ENCODE measurements at places on chromosomes 11 and 22.

- no peak for DNase-seq
Observed at GRCh38 chr11:1807264-1807995, 27.4 kb upstream of the SYT8 start.

- DNase-seq: no peak
Observed at GRCh38 chr11:125398994-125399640, 96.9 kb downstream of the FEZ1 start.

DNA sequence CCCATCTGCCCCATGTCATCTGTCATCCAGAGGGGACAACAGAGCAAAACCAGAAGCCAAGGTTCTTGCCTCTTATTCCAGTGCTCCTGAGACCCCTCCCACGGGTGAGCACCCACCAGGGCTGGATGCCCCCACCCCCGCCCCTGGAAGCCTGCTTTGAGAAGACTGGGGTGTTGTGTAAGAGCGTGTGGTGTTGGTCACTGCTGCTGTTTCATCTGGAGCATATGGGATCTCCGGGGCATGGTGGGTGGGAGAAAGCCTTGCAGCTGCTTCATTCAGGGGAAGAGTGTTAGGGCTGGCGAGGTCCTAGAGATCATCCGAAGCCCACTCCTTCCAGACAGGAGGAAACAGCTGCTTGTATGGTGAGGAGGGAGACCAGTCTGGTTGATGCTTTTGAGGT is 54.1 kb downstream of the CHRDL2 start:
- no peak for DNase-seq

GRCh38 chr11:13229136-13229535 is 48.5 kb upstream of the BMAL1 start:
- no peak for DNase-seq

DNA sequence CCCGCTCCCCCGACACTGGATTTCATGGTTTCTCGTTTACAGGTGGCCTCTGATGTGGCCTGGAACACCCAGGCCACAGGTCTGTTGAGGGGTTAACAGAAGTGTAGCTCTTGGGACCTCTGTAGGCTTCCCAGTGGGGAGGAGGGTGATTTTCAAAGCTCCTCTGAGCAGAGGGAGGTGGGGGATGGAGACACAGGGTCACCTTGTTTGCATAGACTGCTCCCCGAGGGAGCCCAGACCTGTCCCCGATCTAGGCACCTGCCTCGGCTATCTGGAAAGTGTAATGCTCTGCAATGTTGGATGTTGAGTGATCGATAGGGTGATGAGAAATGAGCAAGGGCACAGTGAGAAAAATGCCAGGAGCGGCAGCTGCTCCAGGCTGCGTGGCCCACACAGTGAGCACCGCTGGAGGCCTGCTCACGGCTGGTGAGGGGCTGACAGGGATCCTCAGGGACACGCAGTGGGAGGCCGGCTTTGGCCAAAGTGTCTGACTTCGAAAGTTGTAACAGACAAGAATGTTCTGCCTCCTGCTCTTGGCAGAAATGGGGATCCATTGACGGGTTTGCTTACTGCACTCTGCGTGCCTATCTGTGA is 594.1 kb downstream of the BRD1 start:
- DNase-seq: no peak

DNA sequence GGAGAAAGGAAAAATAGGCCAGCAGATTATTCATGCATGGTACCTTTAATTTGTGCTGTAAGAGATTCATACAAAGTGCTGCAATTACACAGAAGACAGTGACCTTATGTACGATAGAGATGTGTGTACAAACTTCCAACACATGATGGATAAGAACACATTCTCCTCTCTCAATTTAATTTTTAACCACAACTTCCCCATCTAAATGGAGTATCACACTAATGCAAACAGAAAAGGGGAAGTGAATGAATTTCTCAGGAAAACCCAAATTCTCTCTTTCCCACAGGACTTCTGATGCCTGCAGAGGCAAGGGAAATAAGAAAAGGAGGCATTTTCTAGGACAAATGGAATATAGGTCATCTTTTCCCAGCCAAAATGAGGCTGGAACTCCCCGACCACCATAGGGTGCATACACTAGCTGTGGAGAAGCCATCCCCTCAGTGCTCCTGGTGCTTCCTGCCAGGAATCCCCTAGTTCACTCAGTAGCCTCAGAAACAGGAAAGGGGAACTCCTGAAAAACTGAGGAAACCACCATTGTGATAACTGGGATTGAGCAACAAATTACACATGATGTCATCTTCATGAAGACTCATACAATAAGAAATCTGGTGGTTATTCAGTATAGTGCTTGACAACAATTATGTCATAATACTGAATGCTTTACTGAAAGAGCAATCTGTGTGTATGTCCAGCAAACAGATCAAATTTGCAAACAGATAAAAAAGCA is 22.4 kb downstream of the MMP10 start:
- DNase-seq: no peak

DNA sequence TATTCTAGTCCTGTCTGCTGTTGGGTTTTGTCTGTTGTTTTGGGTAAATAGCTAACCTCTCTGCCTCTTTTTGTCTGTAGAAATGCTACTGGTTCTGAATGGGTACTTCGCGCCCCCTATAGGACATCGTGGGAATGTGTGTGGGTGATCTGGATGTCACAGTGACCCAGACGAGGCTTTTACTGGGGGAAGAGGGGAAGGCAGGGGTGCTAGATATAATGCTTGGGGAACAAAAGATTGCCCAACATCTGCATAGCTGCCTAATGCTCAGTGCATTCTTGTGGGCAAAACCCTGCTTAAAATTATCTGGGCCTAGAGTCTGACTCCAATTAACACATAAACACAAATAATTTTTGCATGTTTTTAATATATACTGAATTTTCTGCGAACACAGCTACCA is 57.7 kb downstream of the BMAL1 start:
- peak; percentile 42 for DNase-seq

GRCh38 chr22:44363013-44363979 is 50.5 kb upstream of the SHISAL1 start:
- no peak for DNase-seq

GRCh38 chr11:121938076-121938475 is 177.9 kb downstream of the BLID start:
- DNase-seq: no peak

- DNase-seq: no peak
Observed at GRCh38 chr11:75650167-75650723, 18.6 kb downstream of the MAP6 start.

GRCh38 chr11:70498976-70499801 is 100.9 kb downstream of the CTTN start:
- DNase-seq: no peak

DNA sequence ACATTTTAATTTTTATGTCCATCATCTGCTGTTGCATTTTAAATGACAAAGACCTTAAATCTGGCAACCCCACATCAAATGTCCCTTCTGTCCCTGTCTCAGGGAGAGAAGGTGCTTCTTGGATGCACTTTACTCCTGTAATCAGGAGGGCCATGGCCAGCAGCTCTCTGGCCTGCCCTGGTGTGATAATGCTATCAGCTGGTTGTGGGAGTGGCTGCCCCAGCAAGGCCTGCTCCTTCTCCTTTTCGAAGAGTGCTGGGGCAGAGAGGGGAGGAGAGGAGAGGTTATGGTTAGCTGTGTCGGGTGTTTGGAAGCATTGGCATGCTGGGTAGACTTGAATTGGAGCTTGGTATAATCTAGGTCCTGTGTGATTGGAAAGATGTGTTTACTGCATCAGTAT is 12.8 kb downstream of the TNRC6B start:
- no peak for DNase-seq

GRCh38 chr11:41799754-41800153 is 340.3 kb upstream of the LRRC4C start:
- DNase-seq: no peak

GRCh38 chr11:134041791-134042696 is 26.8 kb upstream of the JAM3 start:
- DNase-seq: no peak

DNA sequence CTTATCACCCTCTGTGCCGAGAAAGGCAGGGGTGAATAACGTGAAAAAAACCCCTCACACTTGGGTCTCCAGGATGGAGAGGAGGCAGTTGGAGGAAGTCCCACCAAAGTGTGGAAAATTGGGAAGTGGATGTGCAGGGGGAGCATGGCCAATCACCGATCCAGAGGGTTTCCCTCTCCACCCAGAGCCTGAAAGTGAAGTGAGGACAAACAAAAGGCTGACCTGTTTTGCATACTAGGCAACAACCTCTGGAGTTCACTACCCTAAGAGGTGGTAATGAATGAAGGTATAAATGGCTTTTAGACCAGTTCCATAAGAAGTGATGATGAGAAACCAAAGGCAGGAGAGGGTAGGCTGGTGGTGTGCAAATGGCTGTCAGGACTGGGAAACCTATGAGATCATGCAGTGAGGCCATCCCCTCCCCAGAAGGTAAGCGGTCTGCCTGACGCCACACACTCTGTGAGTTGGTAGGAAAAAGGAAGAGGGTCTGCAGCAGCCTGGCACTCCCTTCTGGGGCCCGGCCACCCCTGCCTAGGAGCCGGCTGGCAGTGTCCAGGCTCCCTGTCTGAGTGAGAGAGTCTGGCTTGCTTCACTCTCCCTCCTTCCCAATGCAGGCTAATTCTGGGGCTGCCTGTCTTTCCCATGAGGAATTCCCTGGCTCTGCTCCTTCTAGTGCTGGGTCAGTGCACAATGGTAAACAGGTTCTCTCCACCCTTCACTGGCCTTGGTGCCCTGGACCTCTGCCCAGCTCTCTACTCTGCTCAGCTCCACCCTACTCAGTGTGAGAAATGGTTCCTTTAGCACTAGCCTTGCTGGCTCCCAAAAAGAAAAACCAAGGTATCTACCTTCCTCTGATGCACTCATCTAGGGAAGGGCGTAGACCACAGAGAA is 15.6 kb downstream of the TBC1D10A start:
- no peak for DNase-seq

- no peak for DNase-seq
Observed at GRCh38 chr11:116114198-116114651, 610.0 kb upstream of the CADM1 start.

DNA sequence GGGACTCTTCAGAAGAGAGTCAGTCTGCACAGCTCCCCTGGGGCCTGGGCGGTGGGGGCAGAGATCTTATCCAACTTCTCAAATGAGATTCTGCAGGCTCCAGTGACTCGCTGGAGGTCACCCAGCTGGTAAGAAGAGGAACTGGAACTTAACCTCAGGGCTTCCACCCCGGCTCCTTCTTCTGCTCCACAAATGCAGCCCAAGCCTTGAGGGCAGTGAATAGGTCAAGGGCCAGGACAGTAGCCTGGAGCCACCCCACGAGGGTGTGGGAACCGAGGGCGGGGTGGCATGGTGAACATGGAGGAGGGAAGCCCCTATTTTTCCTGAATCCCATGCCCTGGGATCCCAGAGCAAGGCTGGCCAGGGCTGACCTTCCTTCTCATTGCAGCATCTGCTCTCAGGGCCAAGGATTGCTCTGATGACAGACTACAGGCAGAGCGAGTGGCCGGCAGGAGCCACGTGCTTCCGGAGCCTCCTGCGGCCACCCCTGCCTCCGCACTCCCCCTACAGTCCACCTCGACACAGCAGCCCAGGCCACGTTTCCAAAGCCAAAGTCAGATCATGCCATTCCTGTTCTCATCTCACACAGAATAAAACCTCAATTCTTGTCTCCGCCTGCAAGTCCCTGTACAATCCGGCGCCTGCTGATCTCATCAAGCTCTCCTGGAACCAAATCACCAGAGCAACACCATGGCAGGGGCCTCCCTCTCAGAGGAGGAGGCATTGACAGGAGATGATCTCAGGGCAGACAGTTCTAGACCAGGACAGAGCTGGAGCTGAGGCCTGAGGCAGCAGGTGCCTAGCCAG is 21.1 kb upstream of the UPK3A start:
- no peak for DNase-seq

- DNase-seq: no peak
Observed at GRCh38 chr11:9609841-9610240, 36.4 kb downstream of the WEE1 start.

DNA sequence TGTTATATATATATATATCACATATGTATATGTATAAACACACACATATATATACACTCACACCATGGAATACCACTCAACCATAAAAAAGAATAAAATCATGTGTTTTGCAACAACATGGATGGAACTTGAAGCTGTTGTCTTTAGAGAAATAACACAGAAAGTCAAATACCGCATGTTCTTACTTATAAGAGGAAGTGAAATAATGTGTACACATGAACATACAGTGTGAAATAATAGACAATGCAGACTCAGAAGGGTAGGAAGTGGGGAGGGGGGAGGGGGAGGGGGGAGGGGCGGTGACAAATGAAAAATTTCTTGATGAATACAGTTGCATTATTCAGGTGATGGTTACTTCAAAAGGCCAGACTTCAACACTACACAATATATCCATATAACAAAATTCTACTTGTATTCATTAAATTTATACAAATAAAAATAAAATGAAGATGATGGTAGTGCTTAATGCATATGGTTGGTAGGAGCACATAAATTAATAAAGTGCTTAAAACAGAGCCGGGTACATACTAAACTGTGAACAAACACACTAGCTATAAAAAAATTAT is 5.8 kb upstream of the OR5B2 start:
- no peak for DNase-seq

DNA sequence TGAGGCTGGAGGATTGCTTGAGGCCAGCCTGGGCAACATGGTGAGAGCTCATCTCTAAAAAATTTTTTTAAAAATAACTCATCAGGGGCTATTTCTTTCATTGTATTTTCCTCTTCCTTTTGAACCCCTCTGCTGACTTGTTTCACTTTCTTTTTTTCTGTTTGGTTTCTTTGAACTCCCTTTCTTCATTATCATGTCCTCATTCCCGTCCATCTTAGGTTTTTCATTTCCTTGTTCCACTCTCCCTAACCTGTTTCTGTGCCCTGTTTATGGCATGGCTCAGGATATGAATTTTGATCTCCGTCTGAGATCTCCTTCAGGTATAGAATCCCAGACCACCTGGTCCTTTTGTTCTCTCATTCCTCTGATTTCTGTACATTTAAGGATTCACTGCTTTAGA is 12.5 kb downstream of the MARK2 start:
- no peak for DNase-seq

DNA sequence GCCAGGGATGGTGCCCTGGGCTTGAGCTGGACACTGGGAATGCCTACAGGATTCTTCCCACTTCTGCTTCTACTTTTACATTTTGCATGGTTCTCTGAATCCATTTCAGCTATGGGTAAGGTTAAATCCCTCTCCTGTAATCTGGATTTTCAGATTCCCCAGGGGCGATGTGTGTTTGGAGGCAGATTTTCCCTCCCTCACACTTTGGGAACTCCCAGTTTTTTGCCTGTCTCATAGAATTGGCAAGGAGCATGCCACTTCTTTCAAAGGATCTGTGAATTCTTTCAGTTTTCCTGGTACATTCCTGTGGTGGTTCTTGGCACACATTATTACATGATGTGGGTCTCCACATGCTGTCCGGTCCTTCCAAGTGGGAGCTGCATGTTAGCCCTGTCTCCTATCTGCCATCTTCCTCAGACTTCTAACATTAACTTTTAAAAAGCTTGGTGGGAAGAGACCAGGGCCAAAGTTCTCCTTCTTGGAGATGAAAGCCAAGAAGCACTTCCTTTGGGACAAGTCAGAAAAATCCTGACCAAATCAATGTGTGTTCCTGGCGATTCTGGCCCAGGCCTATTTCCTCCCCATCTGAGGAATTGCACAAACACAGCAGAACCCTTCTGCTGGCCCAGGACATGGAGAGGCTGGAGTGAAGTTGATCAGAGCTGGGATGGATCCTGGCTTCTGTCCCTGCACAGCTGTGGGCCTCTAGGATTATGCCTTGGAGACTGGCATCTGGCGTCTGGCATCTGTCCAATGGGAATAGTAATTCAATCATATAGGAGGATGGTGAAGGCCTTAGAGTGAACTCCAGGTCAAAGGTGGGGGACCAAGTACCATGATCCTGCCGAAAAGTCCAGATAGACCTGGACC is 5.4 kb upstream of the APOL2 start:
- DNase-seq: no peak

All from thymus (tissue), 14 donors.